ENCODE measurements at places on chromosomes 3 and 15.

DNA sequence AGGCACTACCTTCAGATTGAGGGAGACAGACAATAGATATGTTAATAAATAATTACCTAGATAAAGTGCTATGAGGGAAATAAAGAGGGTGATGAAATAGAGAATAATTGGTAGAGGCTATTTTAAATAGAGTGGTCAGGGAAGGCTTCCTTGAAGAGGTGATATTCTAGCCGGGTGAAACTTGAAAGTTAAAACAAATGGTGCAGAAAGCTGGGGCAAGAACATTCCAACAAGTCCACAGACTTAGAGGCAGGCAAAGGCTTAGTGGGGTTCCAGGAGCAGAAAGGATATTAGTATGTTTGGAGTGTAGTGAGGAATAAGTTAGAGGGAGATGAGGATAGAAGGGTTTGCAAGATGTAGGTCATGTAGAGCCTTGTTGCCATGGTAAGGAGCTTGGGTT lies 10.1 kb downstream of the HACD3 start:
- no peak for DNase-seq

- peak; percentile 47 for DNase-seq
These were observed 794 bp downstream of the LRIG1 start for GRCh38 chr3:66499881-66500575.

DNA sequence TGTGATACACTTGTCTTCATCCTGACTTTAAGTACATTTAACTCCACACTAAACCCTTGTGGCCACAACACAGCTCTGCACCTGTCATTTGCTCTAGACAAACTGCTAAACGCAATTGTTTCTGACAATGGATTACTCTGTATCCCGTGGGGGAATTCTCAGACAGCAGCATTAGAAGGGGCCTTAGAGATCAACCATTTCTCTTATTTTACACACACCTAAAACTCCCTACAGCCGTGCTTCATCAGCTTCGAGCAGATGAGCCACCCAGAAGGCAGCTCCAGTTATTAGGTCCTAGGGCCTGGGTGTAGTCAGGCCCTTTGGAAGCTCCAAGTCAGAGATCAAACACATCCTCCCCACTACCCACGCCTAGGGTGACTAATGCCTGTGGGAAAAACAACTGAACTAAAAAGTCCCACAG lies 1.3 kb upstream of the IL12A start:
- DNase-seq = peak; percentile 48

DNA sequence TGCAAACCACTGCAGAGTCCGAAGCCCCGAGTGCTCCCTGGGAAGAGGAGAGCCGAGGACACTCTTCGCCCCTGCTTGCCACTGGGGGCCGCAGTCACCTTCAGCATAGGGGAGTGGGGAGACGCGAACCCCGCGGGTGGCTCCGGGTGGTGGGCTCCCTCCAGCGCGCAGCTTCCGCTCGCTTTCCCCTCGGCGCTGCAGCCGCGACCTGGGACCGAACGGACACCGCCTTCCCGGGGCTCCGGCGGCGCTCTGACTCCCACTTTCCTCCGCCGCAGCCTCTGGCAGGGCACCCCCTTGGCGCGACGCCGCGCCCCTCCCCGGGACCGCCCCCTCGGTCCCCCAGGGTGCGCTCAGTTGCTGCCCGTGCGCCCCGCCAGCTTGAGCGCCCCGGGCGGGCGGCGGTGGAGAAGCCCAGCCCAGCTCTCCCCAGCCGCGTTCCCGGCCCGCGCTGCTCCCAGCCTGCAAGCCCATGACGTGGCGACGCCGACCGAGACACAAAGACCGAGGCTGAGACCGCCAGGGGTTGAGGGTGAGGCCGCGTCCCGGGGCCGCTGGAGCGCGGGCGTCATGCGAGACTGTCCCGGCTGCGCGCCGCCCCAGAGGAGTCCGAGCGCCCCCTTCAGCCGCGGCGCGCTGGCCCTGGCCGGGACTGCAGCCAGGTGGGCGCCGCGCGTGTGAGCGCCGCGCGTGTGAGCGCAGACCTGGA lies at the start of gene MINAR1:
MINAR1 (plus strand) TSS at position 701 of the 709 bp plus-strand sequence. CDS start 23,812 bp downstream, outside the sequence.
- DNase-seq = peak; percentile 75

DNA sequence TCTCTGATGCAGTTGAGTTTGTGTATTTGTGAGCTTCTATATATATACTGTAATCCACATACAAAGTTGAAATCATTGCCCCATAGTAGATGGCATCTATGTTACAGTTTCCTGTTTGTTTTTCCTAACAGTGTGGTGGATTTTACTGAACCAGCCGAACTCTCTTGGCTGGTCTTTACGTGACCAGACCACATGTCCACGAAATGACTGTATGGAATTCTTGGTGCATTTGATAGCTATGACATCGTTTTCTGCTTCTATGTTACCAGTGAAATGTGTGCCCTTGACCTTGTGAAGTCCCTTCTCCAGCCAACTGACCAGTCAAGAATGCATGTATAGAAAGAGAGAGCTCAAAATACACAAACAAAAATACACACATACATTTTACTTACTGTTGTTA lies 1.8 kb downstream of the KCNMB2 start:
- no peak for DNase-seq

DNA sequence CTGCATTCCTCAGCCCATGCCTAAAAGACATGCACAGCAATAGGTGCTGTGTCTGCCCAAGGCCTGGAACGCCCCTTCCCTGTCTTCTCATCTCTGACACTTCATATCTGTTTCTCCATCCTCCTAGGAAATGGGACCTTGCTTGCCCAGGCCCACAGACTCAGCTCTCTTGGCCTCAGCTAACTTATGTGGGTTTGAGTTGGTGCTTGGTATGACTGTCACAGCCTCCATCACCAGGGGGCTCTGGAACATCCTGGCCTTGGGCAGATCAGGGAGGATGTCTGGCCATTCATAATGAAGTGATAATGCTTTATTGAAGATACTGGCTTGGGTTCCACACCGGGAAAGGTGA lies 156.7 kb upstream of the SMAD3 start:
- DNase-seq = no peak

GRCh38 chr3:48598323-48599076 lies 3.4 kb upstream of the COL7A1 start:
- DNase-seq = no peak

DNA sequence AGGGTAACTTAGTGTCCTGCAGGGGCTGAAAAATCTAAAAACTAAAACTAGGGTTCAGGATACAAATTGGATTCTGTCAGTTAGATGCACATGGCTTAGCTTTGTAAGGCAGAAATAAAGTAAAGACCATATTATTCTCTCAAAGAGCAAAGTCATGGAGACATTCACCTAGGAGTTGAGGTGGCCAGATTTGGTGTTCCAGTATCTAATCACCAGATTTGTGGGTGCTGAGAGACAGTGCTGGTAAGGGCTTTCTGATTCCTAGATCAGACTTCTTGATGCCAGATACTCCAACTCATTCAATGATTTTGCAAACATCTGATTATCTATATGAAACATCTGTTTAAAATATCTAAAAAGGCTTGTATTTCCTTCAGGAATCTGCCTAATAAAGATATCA lies 28.3 kb upstream of the TBC1D5 start:
- no peak for DNase-seq

Data from neural progenitor cell (in vitro differentiated cells).